HT-29 (cell line): ENCODE measurements at places on chromosomes 3 and 15.

- no peak for DNase-seq
Measured at GRCh38 chr3:171813897-171814460, 3.7 kb upstream of the PLD1 start.

- DNase-seq, result no peak
Measured at GRCh38 chr3:17132286-17133115, 247.7 kb downstream of the PLCL2 start.

GRCh38 chr3:112362221-112362620, 29.3 kb downstream of the CD200 start:
- DNase-seq, result no peak

GRCh38 chr3:101690972-101691371, 4.5 kb upstream of the RPL24 start:
- no peak for DNase-seq

DNA sequence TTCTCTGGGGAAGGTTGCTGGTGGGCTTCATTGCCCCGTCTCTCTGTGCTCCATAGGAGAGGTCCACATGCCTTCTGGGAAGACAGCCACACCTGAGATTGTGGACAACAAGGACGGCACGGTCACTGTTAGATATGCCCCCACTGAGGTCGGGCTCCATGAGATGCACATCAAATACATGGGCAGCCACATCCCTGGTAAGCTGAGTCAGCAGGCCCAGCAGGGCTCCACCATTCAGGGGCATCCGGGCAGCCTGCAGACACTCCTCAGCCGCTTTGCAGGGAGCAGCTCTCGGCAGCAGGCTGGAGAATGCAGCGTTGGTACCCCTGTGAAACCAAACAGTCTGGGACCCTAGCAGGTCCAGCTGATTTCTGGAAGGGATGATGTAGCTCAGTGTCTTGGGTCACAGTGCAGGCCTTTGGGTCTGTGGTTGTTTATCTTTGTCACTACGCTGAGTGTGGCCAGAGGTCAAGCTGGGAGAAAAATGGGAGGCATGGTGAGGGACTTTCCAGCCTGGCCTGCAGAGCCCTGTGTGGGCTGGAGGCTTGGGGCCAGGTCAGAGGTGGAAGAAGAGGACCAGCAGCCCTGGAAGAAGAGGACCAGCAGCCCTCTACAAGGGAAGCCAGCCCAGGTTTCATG, 67.2 kb downstream of the DNASE1L3 start:
- DNase-seq, result no peak

DNA sequence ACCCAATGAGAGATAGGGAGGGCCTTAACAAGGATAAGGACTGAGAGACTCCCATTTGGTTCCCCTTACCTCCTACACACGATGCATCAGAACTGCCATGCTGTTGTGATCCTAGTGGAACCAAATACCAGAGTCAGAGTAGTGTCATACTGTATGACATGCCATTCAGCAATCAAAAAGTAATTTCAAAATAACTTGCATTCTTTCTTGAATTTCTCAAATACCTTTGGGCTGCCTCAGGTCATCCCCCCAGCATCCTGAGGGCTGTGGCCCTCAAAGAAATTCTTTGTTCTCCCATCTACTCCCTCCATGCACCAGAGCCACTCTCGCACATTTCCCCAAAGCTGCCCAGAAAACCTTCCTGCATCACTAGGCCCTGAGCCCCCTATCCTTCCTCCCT, 68.9 kb upstream of the PPP2R3A start:
- no peak for DNase-seq

GRCh38 chr3:123075359-123075758, 8.5 kb downstream of the PDIA5 start:
- DNase-seq, result no peak
